ENCODE measurements at places on chromosomes 16 and 17.

DNA sequence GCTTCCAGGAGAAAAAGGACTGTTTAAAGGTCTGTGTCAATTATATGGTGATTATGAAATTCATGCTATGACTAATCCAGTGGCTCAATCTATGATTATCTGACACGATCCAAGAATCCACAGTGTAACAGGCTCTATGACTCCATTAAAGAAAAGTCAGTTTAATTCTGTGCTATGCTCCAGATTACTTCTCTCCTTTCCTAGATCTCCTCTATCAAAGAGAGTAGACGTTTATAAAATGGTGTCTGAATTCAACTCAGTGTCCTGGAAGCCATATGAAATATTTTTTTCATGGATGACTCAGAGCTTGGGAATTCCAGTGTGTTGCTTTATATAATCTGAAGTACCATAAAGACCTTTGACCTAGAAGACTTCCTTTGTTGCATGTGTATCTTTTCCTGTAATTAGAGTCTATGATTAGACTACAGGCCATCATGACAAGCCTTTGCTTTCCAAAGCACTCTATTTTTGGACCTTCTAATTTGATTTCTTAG, 27.0 kb upstream of the NF1 start:
- DNase-seq, result no peak

DNA sequence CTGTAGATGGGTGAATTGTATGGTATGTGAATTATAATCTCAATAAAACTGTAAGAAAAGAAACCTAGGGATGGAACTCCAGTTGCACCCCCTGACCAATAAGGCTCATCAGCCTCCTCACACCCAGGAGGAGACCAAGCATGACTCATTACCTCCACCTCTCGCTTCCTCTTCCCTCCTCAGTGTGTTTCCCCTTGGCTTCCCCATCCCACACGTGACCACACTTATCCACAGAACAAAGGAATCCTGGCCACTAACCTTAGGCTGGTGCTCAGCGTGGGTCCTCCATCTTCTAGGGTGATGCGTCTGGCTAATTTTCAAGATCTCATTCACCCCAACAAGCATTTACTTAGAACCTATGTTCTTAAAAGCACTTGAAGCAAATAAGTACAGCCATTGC, 36.2 kb upstream of the MAP3K14 start:
- DNase-seq, result peak; percentile 3

DNA sequence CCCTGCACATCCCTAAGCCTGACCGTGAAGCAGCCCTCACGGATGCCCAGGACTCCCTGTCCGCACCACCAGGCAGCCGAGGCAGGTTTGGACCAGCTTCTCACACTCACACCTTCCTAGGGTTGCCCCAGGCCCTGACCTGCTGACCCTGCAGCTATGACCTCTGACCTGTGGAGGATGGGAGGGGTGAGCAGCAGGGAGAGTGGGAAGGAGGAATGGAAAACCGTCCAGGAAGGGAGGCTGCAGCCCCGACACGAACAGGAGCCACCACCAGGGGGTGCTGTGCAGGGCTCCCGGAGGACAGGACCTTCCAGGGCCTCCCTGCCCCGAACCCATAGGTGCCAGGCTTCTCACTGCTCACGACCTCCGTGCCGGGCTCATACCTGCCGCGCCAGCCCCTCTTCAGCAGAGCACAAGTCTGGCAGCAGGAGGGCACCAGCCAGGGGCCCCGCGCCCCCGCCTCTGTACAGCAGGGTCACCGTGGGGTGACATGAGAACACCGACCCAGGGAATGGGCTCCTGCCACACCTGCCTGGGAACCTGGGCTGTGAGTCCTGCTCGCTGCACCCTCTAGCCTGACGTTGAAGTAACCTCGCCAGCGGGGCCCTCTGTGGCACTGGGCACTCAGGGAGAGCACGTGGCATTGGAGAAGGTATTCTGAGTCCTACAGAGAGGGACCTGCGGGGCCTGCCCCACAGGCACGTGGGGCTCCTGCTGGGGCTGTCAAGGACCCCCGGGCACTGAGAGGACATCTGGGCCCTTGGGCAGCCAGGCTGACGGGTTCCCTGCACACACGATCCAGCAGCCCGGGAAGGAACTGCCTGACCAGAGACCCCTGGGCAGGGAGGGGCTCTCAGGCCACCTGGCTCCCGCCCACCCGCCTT, 37.6 kb downstream of the CTU2 start:
- DNase-seq, result peak; percentile 68

- no peak for DNase-seq
Observed at GRCh38 chr17:18065546-18065945, 22.2 kb upstream of the DRG2 start.

GRCh38 chr16:28879261-28879840, 1.1 kb downstream of the ATP2A1 start:
- DNase-seq, result no peak

DNA sequence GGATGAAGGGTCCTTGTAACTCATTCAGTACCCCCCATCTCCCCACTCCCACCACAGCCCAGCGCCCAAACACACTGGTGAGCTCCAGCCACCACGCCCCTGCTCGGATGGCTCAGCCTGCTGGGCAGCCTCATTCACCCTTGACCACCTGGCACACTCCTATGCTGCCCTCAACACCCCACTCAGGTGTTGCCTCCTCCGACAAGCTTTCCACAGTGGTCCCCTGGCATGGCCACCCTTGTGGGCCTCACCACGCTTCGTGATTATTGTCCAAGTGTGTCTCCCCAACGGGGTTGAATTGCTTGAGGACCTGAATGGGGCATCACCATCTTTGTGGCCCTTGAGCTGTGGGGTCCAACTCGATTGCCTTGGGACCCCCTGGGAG, 12.0 kb upstream of the DOC2B start:
- DNase-seq, result no peak

DNA sequence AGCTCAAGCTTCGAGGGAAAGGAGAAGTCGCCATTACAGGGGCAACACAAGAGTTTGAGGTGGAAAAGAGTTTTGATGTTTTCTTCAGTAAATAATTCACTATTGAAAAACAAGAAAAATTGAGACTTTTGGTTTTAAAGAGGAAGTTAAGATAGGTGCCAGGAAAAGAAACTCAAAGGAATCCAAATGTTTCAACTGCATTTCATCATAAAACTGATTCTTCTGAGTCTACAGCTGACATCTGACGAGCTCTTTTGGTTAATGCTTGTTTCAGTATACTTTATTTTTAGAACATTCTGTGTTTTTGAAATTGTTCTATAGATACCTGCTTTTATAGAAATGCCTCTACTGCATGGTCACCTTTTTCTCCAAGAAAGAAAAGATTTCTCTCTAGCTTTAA, 54.0 kb downstream of the ERN1 start:
- DNase-seq, result no peak

DNA sequence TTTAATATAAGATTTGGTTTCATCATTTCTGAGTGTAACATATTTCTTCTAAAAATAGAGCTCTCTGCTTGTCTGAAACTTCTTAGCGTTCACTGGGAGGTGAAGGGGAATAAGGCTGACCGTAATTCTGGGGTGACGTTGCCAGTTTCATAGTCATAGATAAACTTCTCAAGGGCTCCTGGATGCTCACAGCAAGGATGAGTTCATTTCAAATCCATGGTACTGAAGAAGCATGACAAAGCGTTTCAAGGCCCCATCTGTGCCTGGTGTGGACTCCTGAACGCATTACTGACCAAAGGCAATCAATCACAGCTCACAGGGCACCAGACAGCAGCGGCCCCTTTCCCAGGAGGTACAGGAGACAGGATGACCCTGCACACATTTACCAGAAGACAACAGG, 12.0 kb upstream of the EVPL start:
- no peak for DNase-seq

DNA sequence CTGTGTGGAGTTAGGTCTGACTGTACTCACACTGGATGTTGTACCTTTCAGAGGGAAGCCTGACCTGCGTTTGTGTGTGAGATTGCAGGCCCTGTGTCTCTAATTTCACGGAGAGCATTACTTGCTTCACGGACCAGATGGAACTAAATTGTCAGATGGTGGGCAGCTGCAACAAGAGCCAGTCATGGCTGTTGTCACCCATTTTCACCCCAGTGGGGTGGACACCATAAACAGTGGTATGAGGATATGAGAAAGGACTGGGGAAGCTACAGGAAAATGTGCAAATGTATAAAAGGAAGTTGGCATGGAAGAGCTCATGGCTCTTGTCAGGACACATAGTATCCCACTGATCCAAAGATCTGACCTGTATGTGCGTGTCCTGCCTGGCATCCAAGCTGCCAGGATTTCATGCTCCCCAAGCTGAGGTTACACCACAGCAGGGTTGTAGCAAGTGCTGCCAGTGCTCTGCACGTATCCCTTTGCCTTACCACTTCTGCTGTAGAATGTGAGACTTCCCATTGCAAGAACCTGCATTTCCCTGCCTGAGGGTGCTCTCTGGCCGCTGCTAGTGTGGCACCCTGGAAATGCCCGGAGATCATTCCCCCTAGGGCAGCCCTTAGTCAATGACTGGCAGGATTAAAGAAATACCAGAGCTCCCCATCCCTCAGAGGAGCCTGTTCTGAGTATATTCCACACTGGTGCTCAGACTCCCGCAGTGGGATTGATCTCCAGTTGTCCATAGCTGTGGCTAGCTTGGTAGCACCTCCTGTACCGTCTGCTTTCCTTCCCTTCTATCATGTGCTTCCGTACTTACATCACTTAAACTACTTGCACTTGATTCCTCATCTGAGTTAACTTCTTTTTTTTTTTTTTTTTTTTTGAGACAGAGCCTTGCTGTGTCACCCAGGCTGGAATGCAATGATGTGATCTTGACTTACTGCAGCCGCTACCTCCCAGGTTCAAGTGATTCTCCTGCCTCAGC, 70.4 kb upstream of the TANC2 start:
- no peak for DNase-seq

DNA sequence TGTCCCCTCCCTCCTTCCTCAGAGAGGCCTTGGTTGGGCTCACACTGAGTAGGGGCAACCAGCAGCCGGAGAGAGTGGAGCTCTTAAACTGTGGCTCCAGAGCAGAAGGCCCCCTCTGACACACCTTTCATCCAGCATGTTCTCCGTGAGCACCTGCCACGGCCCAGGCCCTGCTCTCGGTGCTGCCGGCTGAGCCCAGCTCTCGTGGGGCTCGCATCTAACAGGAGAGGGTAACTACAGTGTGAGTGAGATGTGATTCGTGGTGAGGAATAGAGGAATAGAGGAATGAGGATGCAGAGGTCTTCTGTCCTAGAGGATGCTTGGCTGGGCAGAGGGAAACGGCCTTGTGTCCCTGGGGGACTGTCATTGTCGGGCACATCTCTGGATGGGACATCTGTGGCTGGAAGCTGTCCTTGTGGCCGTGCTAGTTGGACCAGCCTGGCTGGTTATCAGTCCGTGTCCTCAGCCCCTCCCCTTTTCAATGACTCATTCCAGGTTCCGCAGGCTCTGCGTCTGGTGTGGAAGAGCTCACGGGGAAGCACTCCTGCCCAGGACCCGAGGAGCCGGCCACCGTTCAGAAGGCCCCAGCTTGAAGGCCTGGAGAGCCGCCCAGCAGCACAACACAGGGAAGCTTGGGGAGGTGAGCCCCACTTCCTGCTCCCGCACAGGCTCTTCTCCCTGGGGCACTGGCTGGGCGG, 11.9 kb upstream of the DNASE1 start:
- no peak for DNase-seq

- no peak for DNase-seq
Observed at GRCh38 chr16:84284154-84284722, 10.4 kb upstream of the WFDC1 start.

DNA sequence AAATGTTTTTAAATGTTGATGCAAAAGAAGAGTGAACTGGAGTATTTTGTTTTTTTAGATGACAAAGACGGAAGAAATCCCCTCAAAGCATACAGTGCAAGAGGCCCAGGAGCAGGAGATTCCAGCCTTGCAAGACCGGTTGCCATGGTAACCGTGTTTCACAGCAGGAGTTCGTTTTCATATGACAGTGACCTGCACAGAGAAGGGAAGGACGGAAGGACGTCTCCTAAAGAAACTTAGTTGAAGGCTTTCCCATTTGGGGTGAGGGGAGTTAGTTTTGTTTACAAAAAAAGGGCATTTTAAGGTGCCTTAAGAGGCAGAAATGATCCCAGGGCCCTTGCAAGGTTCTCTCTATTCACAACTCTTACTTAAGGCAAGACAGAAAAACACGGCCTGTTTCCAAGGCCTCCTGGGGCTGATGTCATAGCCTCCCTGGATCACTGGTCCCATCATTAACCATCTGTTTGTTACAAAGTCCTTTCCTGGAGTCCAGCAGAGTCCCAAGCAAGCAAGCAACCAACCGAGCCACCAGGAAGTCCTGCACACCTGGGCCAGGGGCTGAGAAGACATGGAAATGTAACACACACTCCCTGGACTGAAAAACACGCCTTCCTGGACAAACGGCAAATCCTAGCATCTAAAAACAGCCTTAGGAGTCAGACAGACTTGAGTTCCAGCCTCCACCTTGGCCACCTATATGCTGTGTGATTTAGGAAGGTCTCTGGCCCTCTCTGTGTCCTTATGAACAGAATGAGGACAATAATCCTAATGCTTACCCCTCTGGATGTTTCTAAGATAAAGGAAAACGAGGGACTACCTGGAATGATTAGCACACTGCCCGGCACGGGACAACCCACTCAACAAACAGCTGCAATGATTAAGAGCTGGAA, 30.3 kb upstream of the RPH3AL start:
- DNase-seq, result no peak

DNA sequence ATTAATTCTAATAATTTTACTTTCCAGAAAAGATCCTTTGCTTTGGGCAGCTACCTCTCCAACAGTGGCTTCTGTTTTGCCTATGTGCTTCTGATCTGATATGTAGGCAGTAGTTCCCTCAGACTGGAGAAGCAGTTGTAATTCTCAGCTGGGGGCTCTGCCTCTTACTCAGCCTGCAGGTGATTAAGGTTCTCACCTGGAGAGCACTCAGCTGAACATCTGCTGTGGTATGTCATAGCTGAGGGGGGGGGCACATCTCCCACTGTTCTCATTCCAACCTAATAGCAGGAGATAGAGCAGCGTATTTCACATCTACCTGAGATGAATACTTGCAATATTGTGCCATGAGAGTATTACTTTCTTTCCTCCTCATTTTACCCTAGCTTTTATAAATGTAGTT, 511.9 kb upstream of the CDH8 start:
- no peak for DNase-seq

DNA sequence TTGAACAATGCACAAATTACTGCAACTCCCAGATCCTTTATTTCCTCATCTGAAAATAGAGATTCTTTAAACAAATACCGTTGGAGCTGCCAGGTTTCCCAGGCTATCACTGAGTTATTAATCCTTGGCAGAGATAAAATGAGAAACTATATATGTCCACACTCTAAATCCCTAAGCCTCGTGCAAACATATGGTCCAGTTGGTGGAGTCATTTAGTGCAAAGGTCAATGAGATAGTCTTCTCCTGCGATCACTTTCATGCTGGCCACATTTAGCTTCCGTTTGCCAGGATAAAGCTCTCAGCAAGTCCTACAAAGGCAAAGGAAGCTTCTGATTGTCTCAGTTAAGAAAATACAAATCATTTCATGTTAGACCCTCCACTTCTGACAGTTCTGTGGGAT, 11.0 kb downstream of the GRIN2A start:
- DNase-seq, result no peak

GRCh38 chr16:88363239-88363891, 19.4 kb upstream of the ZNF469 start:
- no peak for DNase-seq

DNA sequence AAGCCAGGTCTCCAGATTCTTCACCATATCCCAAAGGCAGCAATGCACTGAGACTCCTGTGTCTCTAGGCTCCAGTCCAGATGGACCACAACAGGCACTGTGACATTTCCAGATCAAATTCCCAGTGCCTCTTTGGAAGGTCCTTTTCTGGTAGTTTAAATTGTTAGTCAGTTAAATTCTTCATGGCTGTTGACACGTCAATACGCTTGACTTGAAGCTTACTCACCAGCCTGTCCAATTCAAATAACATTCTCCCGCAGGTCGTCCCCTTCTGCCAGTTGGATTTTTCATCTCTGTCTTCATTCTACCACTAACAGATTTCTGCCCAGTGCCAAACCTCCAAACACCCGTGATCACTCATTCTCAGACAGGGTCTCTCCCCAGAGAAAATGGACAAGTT, 86.7 kb downstream of the SHISA9 start:
- no peak for DNase-seq
